Inflammatory macrophage treated with lipopolysaccharide for 1 hour (primary cell): ENCODE measurements at places on chromosomes 7 and 10.
A peak's percentile ranks its signal among the peaks of the same experiment; 100 is the strongest.

DNA sequence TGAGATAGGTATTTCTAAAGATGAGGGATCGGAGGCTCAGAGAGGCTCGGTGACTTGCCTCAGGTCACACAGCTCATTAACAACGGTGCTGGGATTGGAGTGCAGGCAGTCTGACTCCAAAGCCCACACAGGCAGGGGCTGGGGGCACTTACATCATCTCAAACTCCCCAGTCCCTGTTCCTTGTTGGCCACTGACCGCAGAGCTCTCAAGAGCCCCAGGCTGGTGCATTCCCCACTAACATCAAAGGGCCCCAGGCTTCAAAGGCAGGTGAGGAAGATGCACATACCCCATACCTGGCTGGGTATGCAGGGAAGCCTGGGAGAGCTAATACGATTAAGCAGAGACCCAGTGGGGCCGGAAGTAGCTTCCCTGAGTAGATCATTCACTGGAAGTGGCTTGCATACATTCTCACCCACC lies 13.7 kb upstream of the NODAL start:
- no peak for DNase-seq

GRCh38 chr7:128673571-128673970 lies 1.5 kb downstream of the GARIN1A start:
- no peak for DNase-seq

DNA sequence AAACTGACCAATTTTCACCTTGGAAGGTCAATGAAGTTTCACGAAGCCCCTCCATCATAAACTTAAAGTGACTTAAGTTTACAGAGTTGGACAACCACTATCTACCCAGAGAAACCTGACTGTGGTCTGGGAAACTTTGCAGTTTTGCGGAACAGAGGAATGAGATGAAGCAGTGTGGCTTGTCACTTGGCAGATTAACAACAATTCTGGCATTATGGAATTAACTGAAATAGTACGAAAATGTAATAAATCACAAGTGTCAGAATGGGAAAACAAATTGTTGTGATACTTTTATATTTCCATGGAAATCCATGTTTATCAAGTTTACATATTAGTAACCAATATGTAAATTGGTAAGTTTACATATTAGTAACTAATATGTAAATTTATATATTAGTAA lies 4.9 kb downstream of the KMT2C start:
- no peak for DNase-seq

DNA sequence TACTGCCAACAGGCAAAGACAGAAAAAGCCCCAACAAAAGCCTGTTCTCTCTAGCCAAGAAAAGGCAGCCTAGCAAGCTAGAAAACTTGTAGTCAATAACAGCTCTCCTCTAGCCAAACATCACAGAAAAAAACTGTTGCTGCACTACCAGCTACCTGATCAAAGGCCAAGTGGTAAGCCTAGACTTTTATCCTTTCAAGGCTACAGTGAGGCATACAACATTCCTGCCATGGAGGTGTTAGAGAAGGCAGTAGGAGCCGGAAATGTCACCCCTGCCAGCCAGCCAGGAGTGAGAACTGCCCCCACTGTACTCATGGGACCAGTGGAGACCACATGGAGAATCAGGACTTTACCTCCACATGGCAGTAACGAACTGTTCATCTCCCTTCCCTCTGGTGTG lies 31.2 kb downstream of the CCDC126 start:
- DNase-seq = no peak

- DNase-seq = peak; percentile 15
Observed at GRCh38 chr10:67770537-67770936, 67.5 kb downstream of the DNAJC12 start.

GRCh38 chr10:18368273-18368672 lies 228.0 kb downstream of the CACNB2 start:
- DNase-seq = peak; percentile 1

- peak; percentile 7 for DNase-seq
Observed at GRCh38 chr7:158353606-158354570, 233.7 kb downstream of the PTPRN2 start.

- DNase-seq = no peak
Observed at GRCh38 chr7:4747013-4747412, 28.4 kb upstream of the AP5Z1 start.

DNA sequence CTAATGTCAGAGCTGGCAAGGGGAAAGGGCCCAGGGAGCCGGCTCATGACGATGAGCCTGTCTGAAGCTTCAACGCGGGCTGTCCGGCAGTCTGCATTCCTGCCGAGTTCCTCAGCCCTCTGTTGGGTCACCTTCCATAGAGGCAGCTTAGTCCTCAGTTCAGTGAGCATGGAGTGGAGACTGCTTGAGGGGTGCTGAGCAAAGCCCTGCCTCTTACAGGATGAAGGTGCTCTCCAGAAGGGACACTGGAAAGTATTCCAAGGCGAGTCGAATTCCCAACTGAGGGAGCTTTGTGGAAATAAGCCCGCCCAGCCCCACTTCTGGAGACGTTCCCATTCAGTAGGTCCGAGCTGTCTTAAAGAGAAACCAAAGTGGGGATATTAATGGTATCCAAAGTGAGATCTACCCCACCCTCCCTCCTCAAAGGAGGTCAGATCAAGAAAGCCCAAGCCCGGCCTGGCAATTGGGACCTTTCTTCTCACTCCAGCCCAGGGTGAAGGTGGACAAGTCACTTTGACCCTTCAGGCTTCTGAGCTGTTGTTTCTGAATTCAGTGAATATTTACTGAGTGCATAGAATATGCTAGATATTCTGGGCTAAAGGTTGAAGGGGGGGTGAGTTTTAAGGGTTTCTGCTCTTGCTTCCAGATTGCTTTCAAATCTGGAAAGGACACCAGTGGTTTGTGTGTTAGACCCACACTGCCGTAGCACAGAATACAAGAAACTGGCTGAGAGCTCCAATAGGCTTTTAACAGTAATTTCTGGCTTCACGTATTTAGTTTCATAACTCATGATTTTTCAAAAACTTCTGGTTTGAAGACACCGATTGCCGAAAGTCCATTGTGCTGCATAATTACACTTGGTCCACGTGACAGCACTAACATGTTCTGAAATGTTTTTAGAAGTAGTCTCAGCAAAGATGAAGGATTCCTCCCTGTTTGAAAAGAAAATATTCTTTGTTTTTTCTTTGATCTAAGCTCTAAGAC lies 3.5 kb downstream of the EGFR start:
- no peak for DNase-seq

GRCh38 chr10:132497063-132497680 lies 40.4 kb upstream of the INPP5A start:
- DNase-seq = peak; percentile 35

DNA sequence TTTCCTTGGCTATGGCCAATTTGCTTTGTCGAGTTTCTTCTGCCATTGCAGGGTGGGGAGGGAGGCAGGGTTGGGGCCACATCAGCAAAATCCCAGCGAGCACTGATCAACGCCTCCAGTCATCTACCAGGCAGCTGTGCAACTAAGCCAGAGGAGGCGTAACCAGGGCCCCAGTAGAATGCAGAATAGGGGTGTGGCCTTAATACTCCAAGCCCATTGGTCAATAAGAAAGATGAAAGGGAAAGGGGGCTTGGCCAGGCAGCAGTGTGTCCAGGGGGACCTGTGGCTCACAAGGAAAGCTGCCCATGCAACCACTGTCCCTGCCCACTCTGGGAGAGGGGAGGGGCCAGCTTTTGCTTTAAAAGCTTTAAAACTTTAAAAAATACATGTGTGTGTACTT lies 21.5 kb upstream of the GGCT start:
- no peak for DNase-seq

DNA sequence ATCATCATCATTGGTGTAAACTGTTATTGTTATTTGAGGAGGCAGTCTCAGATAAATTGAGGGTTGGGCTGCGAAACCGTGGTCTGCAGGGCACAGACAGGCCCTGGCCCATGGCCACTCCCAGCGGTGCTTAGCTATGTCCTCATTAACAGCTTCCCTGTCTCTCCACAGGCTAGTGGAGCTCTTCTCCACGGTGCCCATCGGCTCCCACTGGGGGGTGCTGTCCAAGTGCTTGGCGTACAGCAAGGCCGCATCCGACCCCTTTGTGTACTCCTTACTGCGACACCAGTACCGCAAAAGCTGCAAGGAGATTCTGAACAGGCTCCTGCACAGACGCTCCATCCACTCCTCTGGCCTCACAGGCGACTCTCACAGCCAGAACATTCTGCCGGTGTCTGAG lies 21.6 kb downstream of the GPR26 start:
- no peak for DNase-seq

GRCh38 chr10:50431133-50431532 lies 179.8 kb upstream of the ASAH2 start:
- DNase-seq = peak; percentile 88

DNA sequence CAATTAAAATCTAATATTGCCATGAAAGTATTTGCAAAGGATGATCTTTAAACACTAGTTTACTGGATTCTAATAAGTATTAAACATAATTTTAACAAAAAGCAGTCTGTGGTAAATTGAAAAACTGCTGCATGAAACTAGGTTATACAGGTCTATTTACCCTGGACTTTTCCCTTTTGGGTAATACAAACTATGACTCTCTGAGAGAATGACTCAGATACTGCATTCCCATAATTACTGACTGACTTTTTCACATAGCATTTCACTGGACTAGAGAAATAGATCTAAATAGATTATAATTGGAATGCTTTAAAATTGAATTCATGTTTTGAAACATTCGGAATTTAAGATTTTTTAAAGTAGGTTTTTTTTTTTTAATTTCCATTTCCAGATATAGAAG lies 395.7 kb downstream of the THSD7A start:
- no peak for DNase-seq

DNA sequence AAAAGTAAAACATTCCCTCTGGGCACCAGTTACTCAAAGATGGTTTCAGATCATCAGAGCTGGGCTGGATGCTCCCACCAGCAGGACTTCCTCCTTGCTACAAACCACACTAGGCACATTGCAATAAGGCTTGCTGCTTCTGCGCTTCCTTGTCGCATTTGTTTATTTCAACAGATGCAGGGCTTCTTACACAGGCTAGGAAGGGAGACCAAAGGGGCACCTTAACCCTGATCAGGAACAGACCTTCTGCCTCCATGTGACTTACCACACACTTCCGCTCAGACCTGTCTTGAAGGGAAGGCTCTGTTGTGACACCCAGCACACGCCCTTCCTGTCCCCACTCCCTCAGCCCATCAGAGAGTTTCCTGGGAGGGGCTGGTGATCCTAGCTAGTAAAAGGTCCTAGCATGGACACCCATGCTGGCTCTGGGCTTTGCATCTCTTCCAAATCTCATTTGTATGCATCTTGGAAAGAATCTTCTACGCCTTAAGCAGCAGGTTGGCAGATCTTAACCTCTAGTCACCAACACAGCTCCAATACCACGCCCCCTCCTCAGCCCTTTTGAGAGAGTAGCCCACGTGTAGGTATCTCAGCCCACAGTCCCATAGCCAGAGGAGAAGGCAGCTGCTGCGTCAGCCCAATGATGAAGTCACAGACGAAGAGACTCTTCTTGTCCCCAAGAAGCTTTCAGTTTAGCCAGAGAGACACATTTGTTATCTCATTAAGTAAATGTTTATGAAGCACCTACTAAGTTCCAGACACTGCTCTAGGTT lies 47.1 kb upstream of the SVIL start:
- peak; percentile 99 for DNase-seq

- no peak for DNase-seq
Observed at GRCh38 chr7:133303931-133304330, 51.1 kb downstream of the EXOC4 start.

- DNase-seq = no peak
Observed at GRCh38 chr10:109275960-109276359, 647.4 kb downstream of the XPNPEP1 start.

- no peak for DNase-seq
Observed at GRCh38 chr10:34699904-34700517, 115.1 kb downstream of the PARD3 start.
